ENCODE measurements at places on chromosomes 1 and 21. TPM values are rescaled to one million over a fixed set of nuclear protein-coding genes. Genes with fewer than 3 reads are reported as not detected.

DNA sequence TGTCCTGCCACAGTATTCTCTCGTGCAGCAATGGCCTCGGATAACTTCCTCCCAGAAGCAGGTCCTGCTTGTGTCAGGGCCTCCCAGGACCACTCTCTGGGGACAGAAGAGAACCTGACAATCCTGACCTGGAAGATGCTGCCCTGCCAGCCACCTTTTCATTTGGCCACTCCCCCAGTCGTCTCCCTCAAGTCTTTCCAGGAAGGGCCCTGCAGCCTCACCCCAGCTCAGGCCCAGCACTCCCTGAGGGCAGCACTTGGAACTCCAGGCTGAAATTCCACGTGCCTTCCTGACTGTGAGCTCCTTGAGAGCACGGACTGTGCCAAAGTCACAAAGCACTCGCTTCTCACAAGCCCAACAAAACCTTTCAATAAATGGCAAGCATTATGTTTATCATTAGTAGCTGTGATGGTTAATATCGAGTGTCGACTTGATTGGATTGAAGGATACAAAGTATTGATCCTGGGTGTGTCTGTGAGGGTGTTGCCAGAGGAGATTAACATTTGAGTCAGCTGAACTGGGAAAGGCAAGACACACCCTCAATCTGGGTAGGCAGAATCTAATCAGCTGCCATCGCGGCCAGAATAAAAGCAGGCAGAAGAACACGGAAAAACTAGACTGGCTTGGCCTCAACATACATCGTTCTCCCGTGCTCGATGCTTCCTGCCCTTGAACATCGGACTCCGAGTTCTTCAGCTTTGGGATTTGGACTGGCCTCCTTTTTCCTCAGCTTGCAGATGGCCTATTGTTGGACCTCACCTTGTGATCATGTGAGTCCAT, 2.3 kb upstream of the CLEC20A start:
- no peak for DNase-seq

DNA sequence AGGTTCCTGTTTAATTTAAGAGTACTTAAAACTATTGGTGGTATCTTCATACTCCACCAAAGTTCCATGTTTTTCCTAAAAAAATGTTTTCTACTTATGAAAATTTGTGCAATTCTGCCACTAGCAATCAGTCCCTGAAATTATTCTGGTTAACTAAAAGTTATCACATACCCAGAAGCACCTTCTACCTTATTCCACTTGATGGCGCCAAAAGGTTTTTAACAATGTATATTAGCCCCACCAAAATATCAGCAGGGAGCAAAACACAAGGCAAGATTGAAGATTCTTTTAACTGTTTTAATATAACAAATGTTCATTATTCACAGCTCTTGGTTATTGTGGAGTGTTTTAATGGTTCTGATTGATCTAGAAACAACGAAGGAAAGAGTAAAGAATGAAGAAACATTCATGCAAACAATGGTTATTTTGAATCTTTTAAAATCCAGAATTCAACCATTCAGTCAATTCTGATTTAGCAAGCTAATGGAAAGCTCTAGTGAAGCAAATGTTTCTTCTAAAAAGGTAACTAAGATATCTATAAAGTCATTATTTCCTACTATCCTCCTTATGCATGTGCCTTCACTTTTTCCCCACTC, 67.2 kb downstream of the TTLL7 start:
- peak; percentile 9 for DNase-seq

GRCh38 chr1:53689223-53689622, 49.7 kb downstream of the GLIS1 start:
- DNase-seq: no peak

DNA sequence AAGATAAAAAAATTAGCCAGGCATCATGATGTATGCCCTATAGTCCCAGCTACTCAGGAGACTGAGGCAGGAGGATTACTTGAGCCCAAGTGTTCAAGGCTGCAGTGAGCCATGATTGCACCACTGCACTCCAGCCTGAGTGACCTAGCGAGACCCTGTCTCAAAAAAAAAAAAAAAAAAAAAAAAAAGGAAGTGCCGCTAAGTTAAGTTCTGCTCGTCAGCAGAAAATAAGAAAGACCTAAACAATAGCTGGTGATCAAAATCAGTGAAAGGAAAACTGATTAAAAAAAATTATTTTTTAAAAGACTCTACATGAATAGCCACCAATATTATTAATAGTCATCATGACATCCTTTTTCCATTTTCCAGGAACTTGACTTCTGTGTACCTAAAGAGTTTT, 44.2 kb upstream of the MTR start:
- no peak for DNase-seq

DNA sequence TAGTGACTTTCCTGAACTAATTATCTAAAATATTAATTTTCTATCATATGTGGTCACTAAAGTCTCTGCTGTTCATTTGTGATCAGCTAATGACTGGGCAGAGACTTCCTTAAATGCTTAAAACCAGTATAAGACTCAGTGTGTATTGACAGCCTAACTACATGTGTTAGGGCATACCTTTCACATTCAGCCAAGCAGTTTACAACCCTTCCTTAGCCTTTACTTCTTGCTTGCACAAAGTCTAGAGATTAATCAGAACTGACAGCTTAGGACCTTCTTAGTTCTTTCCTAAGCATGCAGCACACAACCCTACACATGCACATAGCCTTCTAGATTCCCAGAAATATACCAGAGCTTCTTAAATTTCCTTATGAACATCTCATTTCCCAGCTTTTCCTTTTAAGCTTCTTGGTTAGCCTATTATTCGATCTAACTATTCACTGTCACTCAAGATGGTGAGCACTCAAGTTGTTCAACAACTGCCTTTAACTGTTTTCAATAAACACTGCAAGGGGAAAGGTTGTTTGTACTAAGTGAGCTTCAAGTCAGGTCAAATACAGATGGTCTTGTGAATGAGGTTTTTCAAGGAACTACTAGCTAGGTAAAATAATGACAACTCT, 13.4 kb downstream of the EYA3 start:
- no peak for DNase-seq

OR2T29 gene
- total RNA-seq: not detected

SLC1A7 gene
- not detected for total RNA-seq

NLRP3 gene
- total RNA-seq: 1.3 TPM
